ENCODE measurements at places on chromosomes 12 and 14.
A peak's percentile ranks its signal among the peaks of the same experiment; 100 is the strongest.

DNA sequence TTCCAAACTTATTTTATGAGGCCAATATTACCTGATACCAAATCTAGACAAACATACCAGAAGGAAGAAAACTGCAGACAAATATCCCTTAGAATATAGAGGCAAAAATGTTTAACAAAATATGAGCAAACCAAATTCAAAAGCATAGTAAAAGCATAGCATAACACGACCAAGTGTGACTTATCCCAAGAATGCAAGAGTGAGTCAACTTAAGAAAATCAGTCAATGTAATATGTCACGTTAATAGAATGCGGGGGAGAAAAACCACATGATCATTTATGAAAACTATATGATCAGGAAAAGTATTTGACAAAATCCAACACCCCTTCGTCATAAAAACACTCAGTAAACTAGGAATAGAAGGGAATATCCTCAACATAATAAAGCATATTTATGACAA lies 217.3 kb downstream of the ADGRD1 start:
- DNase-seq: peak; percentile 41

- no peak for DNase-seq
Measured at GRCh38 chr12:124018539-124018938, 45.5 kb downstream of the ZNF664 start.

DNA sequence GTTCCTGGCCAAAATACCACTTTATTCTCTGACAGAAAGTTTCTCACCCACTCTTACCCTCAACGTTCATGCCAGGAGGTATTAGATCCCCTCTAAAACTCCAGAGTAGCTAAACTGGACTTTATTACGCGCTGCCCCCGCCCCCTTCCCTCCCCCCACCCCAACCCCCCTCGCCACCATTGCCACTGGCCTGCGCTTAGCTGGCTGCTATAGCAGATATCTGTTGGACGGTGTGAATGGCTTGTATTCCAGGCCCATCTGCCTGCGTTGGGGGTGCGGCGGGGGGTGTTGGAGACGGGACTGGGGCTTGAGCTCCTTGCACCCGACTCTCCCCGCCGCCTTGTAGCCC lies 564 bp upstream of the THTPA start:
- no peak for DNase-seq

DNA sequence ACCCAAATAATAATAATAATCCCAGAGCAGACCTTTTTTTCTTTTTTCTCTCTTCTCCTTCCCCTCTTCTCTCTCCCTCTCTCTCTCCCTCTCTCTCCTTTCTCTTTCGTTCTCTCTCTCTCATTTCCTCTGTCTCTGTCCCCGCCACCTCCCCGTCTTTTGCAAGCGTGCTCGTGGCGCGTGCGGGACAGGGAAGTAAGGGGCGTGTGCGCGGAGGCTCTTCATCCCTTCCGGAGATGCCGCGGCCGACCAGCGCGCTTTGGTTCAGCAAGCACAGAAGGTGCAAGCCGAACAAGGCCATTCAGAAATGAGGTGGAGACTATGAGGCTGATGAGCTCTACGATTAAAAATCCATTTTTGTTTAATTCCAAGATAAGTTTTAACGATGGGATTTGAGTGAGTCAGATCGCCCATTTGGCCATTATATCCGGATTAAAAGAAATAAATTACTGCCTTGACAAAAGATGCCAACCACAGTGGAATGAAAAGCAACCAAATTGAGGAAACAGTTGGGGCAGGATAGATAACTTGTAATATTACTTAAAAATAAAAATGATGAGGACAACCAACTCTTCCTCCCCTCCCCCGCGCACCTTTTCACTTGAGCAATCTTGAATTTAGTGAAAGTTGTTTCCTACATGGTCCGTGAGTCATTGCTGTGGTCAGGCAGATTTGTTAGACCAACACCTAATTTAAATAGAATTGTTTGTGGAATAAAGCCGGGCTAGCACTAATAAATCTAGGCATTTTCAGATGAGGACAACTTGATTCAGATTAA lies 1.2 kb upstream of the AMIGO2 start:
- DNase-seq: peak; percentile 77

DNA sequence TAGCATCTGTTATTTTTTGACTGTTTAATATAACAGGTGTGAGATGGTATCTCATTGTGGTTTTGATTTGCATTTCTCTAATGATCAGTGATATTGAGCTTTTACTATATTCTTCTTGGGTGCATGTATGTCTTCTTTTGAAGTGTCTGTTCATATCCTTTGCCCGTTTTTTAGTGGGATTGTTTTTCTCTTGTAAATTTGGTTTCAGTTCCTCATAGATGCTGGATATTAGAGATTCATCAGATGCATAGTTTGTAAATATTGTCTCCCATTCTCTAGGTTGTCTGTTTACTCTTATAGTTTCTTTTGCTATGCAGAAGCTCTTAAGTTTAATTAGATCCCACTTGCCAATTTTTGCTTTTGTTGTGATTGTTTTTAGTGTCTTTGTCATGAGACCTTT lies 48.9 kb upstream of the NEDD1 start:
- no peak for DNase-seq

DNA sequence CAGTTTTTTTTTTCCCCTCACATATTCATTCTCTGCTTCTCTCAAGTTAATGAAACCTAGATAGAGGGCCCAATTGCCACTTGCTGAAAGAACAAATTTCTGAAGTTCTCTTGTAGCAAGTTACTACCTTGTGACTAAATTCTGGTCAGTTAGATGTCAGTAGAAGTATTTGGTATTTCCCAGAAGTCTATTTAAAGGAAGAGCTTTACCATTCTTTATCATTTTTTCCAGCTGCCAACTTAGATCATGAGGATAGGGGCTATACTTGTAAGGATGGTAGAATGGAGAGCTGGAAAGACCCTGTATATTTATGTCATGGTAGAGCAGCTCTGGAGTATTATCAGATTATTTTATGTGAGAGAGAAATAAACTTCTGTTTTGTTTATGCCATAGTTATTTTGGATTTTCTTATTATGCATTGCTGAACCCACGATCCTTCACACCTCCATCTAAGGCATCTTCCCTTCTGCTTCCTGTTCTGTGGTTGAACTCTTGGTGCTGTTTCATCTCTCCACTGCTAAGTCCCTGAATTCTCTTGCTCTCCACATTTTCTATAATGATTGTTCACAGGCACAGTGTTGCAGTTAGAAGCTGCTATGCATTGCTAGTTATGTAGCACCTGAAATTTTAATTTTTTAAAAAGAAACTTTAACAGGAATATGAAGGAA lies 25.9 kb downstream of the FUT8 start:
- DNase-seq: no peak

- peak; percentile 90 for DNase-seq
Measured at GRCh38 chr12:88207921-88208620, 66.0 kb downstream of the TMTC3 start.

DNA sequence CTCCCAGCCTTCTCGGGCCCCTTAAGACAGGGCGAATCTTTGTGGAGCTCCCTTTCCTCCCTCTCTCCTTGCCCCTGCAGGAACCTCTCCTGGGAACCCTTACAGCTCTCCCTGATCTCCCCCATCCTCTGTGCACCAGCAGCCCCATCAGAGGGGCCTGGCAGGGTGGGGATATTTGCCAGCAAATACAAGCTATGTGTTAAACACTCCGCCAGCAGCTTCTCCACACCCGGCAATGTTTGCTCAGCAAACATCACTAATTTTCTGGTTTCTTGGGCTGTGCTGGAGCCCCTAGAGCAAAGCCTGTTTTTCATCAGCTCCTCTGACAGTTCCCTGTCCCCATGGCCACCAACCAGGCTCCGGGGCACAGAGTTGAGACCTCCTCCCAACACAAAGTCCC lies 147.5 kb upstream of the LHX5 start:
- DNase-seq: no peak

DNA sequence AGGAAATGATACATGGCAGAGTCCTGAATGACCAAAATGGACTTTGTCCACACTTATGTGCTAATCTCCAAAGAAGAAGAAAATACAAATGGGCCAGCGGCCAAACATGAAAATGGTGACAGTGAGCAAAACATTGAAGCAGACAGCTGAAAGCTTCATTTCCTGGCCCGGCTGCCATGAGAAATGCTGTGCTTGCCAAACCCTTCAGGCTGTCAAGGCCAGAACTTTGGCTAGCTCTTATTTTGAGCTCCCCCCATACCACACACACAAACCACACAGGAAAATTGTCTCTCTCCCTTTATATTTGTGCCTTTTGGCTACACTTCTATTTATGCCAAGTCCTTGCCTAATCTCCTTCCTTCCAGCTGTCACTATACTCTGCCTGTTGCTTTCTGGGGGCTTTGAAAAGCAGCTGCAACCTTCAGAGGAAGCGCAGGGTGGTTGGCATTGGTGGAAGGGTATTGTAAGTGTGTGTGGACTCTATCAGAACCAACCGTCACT lies 323.8 kb downstream of the RAD51B start:
- DNase-seq: peak; percentile 74

- peak; percentile 54 for DNase-seq
Measured at GRCh38 chr12:112107306-112108201, 1.0 kb downstream of the NAA25 start.
